ENCODE measurements at places on chromosomes 6 and 20. TPM values are rescaled to one million over a fixed set of nuclear protein-coding genes. Genes with fewer than 3 reads are reported as not detected.

GRCh38 chr6:30147096-30147495 is 11.2 kb downstream of the TRIM40 start:
- DNase-seq = no peak

DNA sequence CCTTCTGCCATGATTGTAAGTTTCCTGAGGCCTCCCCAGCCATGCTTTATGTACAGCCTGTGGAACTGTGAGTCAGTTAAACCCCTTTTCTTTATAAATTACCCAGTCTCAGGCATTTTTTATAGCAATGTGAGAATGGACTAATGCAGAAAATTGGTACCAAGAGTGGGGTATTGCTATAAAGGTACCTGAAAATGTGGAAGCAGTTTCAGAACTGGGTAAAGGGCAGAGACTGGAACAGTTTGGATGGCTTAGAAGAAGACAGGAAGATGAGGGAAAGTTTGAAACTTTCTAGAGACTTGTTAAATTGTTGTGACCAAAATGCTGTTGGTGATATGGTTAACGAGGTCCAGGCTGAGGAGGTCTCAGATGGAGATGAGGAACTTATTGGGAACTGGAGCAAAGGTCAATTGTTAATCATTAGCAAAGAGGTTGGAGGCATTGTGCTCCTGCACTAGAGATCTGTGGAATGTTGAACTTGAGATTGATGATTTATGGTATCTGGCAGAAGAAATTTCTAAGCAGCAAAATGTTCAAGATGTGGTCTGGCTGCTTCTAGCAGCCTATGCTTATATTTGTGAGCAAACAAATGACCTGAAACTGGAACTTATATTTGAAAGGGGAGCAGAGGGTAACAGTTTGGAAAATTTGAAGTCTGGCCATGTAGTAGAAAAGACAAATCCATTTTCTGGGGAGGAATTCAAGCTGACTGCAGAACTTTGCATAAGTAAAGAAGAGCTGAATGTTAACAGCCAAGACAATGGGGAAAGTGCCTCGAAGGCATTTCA is 79.0 kb upstream of the GMDS start:
- no peak for DNase-seq

- DNase-seq = no peak
Observed at GRCh38 chr6:117008618-117009017, 131.6 kb downstream of the RFX6 start.

DNA sequence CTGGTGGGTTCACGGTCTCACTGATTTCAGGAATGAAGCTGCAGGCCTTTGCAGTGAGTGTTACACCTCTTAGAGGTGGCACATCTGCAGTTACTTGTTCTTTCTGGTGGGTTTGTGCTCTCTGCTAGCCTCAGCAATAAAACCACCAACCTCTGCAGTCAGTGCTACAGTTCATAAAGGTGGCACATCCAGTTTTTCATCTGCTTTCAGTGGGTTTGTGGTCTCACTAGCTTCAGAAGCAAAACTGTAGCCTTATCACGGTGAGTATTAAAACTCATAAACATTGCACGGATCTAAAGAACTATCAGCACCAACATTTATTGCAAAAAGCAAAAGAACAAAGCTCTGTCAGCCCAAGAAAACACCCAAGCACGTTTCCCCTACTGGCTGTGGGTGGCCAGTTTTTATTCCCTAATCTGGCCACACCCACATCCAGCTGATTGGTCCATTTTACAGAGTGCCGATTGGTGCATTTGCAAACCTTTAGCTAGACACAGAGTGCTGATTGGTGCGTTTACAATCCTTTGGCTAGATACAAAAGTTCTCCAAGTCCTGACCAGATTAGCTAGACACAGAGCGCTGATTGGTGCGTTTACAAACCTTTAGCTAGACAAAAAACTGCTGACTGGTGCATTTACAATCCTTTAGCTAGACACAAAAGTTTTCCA is 3.4 kb upstream of the TMEM14C start:
- DNase-seq = no peak

- no peak for DNase-seq
Observed at GRCh38 chr6:37305841-37306425, 47.9 kb upstream of the RNF8 start.

The TSBP1 gene
- total RNA-seq = not detected

The SLC32A1 gene
- not detected for total RNA-seq

The MRS2 gene
- 26.4 TPM for total RNA-seq

The HSD17B8 gene
- 19.0 TPM for total RNA-seq
